Astrocyte of the hippocampus (primary cell): ENCODE measurements at places on chromosomes 11 and 22.

DNA sequence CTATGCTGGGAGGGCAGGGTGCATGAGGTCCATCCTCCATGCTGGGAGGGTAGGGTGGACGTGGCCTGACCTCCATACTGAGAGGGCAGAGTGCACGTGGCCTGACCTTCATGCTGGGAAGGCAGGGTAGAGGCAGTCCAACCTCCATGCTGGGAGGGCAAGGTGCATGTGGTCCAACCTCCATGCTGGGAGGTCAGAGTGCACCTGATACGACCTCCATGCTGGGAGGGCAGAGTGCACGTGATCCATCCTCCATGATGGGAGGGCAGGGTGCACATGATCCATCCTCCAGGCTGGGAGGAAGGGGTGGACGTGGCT is 622.2 kb downstream of the BRD1 start:
- DNase-seq = no peak

DNA sequence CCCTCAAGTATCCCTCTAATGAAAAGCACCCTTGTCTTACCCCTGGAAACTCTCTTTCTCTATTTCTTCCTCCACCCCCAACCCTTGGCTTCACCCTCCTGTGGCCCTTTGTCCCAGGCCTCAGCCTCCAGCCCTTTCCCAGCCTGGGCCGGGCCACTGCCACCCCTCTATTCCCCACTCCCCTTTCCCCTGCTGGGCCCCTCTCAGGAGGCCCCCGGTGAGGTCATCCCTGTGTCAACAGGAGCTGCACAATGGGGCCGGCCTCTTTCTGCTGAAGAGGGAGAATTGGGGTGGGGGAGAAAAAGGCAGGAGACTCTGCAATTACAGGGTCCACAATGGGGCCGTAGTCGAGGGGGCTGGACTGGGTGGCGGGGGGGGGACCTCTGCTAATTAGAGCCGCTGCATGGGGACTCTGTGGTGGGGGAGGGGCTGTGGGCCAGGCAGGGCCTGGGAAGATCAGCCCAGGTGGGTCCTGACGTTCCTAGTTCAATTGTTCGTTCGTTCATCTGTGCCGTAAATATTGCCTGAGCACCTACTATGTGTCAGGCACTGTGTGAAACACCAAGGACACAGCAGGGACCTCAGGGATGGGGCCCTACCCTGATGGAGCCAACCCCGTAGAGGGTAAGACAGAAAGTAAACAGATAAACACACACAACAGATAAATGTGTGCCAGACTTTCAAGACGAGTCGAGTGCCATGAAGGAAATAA is 18.5 kb upstream of the MPPED1 start:
- no peak for DNase-seq

- DNase-seq = no peak
These were observed 68.3 kb downstream of the PACSIN2 start for GRCh38 chr22:42946546-42947198.

- DNase-seq = no peak
These were observed 34.5 kb upstream of the PDGFB start for GRCh38 chr22:39279170-39279850.

- DNase-seq = no peak
These were observed 13.0 kb downstream of the MTFP1 start for GRCh38 chr22:30438559-30438958.

DNA sequence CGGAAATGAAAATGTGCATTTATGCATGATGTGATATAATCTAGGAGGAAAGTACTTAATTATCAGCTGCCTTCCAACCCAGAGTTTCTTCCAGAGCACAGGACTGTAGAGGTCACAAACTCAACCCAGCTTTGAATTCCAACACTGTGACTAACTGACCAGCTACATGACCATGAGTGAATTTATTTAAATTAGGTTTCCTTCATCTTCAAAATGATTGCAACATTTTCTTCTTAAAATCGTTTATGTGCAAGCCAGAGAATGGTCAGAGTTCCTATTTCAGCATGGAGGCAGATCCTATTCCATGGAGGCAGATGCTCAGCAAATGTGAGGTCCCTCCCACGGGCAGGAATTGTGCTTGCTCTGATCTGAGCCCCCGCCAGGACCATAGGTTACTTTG is 42.4 kb downstream of the OSBP start:
- DNase-seq = peak; percentile 78

DNA sequence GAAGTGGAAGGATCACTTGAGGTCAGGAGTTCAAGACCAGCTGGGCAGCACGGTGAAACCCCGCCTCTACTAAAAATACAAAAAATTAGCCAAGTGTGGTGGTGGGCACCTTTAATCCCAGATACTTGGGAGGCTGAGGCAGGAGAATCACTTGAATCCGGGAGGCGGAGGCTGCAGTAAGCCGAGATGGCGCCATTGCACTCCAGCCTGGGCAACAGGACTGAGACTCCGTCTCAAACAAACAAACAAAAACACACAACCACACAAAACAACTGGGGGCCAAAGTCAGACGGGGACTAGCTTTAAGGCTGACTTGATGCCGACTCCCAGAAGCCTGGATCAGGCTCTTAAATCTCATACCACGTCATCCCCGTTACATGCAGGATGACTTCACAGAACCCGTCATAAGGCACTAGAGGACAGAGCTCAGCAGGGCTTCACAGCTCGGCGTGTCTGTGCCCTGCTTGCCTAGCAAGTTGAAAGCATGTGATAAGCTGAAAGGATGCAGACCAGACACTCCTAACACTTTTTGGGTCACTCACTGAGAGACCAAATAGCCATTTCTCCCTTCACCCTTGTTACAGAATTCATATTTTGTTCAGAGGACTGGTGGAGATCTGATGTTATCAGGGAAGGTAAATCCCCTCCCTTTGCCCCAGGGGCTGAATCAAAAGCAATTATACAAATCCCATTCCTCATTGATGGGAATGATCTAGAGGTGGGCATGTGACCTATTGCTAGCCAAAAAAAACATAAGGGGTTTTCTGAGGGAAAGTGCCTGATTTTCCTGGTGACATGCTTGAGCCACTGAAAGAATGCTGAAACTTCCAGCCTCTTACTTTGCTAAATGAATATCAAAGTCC is 65.4 kb downstream of the GAB2 start:
- DNase-seq = no peak
